ENCODE measurements at places on chromosomes 2 and 18. TPM values are rescaled to one million over a fixed set of nuclear protein-coding genes. Genes with fewer than 3 reads are reported as not detected.

Gene TDRD15
- 0.06 TPM for total RNA-seq

DNA sequence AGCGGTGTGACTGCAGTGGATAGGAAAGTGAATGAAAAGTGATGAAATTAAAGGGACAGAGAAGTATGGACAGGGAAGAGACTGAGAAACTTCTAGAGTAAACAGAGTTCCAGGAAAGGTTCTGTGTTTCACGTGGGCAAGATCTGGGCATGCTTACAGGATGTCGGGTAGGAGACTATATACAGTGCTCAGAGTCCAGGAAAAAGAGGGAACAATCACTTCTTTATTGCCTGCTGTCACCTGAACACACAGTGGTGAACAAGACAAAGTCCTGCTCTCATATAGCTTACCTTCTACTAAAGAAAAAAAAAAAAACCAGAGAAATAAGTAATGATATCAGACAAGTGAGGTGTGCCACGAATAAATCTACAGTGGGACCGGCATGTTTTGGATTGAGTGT is 2.4 kb downstream of the LRPPRC start:
- H3K27ac ChIP-seq, result no peak overlapping the region
- peaks cover 40% of the 10 kb centered on the region for H3K4me1 ChIP-seq
- H3K4me3 ChIP-seq, result no peak overlapping the region
- H3K36me3 ChIP-seq, result peaks cover 3% of the 10 kb centered on the region
- no peak for DNase-seq
- H3K27me3 ChIP-seq, result no peaks in the 10 kb centered on the region

Gene TTN
- 8.1 TPM for total RNA-seq

DNA sequence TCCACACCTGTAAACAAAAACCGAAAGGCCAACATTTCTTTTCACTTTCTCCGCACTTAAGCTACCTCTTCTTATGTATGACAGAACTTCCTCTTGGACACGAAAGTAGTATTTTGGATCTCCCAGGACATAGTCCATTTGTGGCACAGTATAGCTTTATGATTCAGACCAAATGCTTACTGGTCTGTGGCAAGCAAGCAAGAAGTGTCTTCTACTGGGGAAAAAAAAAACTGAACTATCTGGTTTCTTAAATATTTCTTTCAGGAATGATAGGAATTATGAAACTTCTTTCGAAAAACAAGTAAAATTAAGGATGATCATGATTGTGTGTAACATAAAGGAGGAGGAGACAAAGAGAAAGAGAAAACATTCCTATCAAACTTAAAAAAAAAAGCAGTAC is 33.6 kb downstream of the SRBD1 start:
- H3K27me3 ChIP-seq, result no peaks in the 10 kb centered on the region
- no peaks in the 10 kb centered on the region for H3K36me3 ChIP-seq
- no peak overlapping the region for H3K27ac ChIP-seq
- H3K4me1 ChIP-seq, result no peaks in the 10 kb centered on the region

DNA sequence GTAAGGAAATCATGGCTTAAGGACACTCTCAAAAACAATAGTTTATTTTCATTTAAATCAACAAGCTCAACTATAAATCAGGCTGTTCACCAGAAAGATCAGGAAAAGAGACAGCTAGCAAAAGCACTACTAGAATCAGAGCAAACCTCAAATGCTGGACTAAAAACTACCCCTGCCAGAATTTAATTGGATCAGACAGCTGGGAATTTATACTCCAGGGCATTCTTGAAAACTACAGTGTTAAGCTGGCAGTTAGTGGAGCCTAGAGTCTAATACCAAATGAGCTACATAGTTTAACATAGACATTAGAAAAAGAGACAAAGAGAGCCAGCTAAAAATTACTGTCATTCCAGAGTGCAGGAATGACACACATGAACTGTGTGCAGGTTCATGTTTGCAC is 1016.4 kb upstream of the CRIM1 start:
- no peaks in the 10 kb centered on the region for H3K27me3 ChIP-seq
- H3K4me1 ChIP-seq, result no peaks in the 10 kb centered on the region
- no peak overlapping the region for H3K27ac ChIP-seq
- no peak overlapping the region for H3K4me3 ChIP-seq

- no peak overlapping the region for H3K4me3 ChIP-seq
- no peaks in the 10 kb centered on the region for H3K4me1 ChIP-seq
- H3K36me3 ChIP-seq, result no peaks in the 10 kb centered on the region
- H3K27me3 ChIP-seq, result no peaks in the 10 kb centered on the region
- no peak overlapping the region for H3K27ac ChIP-seq
Measured at GRCh38 chr18:26792661-26793060, 72.8 kb downstream of the AQP4 start.

GRCh38 chr2:66702301-66702700 is 267.4 kb downstream of the MEIS1 start:
- no peaks in the 10 kb centered on the region for H3K27me3 ChIP-seq
- no peaks in the 10 kb centered on the region for H3K4me1 ChIP-seq
- DNase-seq, result no peak
- H3K4me3 ChIP-seq, result no peak overlapping the region
- H3K27ac ChIP-seq, result no peak overlapping the region

Gene SCG2
- not detected for total RNA-seq

DNA sequence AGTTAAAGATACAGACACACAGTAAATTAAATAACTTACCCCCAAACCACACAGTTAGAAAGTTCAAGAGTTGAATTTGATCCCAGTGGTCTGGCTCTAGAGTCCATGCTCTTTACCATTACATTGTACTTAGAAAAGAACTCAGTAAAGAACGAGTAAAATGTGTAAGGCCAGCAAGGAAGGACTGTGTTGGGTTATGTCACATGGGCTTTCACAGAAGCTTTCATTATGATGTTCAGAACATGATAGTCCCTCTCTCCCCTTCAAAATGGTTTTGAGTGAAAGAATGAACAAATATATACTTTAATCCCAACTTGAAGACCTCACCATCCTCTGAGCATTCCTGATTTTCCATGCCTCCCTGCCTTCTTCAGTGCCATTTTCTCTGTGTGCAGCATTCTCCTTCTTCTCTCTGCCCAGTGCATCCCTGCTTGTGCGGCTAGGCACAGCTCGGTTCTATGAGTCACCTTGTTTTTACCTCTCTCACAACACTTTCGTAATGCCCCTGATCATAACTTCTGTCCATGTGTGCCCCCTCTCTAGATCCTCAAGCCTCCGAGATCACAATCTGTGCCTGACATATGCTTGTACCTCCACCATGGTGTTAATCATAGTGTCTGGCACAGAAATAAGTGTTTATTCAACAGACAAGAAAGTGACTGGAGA is 22.0 kb downstream of the RASGRP3 start:
- H3K27me3 ChIP-seq, result no peaks in the 10 kb centered on the region
- H3K4me3 ChIP-seq, result no peak overlapping the region
- H3K27ac ChIP-seq, result no peak overlapping the region

- H3K36me3 ChIP-seq, result no peaks in the 10 kb centered on the region
- no peak overlapping the region for H3K4me3 ChIP-seq
- DNase-seq, result no peak
- H3K4me1 ChIP-seq, result no peaks in the 10 kb centered on the region
- H3K27ac ChIP-seq, result no peak overlapping the region
Measured at GRCh38 chr2:223368481-223368880, 233.7 kb downstream of the SCG2 start.

Measured in CD4-positive, alpha-beta memory T cell (primary cell).